Endothelial cell of umbilical vein (primary cell): ENCODE measurements at places on chromosomes 16 and 17. TPM values are rescaled to one million over a fixed set of nuclear protein-coding genes. Genes with fewer than 3 reads are reported as not detected.

DNA sequence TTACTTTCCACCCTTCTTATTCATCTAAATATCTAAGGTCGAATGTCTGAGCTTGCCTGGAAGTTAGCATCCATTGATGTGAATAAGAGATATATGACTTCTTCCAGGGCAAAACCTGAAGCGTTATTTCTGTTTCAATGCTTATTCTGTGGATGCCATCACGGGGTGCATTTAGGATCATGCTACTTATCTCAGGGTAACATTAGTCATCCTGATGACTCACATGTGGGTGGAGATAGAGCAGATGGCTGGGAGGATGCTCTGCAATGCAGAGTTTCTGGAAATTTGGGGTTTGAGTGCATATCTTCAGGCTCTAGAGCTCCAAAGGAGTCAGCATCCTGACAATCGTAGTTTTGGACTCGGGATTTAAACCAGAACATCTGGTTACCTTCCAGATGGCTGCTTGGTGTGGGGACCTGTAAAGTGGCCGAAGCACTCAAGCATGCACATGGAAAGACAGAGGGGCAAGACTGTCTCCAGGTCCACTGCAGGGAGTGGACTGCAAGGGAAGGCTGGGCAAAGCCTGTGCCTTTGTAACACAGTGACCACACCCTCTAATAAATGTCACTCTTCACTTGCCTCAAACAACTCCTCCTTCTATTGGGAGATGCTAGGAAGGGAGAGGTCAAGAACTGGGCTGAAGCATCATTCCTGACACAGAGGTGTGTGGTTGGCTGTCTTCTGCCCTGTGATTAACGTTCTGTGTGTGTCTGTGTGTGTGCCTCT is 175.2 kb upstream of the SALL1 start:
- no peak for DNase-seq

GRCh38 chr17:75300280-75300679 is 11.0 kb upstream of the SLC25A19 start:
- no peak for DNase-seq

GRCh38 chr16:19116711-19117449 is 3.1 kb downstream of the ITPRIPL2 start:
- no peak for DNase-seq

DNA sequence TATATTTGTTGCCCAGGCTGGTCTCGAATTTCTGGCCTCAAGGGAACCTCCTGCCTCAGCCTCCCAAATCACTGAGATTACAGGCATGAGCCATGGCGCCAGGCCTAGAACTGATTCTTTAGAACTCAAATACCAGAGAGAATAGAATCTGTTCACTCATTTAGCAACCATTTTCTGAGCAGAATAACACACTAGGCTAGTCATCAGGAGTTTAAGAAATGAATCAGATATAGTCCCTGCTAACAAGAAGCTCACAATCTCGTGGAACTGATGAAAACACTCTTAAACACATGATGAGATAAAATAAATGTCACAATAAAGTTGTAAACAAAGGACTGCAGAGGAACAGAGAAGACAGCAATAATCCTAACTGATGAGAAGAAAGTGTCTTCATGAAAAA is 55.8 kb upstream of the ADCY9 start:
- no peak for DNase-seq

DNA sequence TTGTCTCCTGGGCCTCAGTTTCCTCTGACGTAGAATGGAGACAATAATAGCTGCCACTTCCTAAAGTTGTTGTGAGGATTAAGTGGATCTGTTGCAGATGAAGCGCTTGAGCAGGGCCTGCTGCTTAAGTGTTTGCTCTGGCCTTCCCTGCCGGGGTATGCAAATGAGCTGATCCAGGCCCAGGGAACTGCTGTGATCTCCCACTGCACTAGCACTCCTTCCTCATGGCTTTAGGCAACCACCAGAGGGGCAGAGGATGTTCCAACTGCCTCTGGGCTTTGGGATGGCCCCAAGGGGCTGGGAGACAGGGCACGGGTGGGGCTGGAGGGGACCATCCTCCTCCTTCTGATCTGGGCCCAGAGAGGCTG is 6.2 kb downstream of the SBK1 start:
- DNase-seq = no peak

VAC14 gene
- 57.9 and 68.2 TPM in 2 replicates for polyA plus RNA-seq

COX11 gene
- 47.3 and 58.4 TPM in 2 replicates for polyA plus RNA-seq

AATF gene
- polyA plus RNA-seq = 11.0 and 15.7 TPM in 2 replicates

LGALS9B gene
- polyA plus RNA-seq = not detected in 2 replicates

SLC6A2 gene
- not detected in 2 replicates for polyA plus RNA-seq

IL17C gene
- polyA plus RNA-seq = 0.14 and 0.17 TPM in 2 replicates

AATK gene
- polyA plus RNA-seq = 0.69 and 0.94 TPM in 2 replicates

CCL14 gene
- polyA plus RNA-seq = 25.8 and 29.8 TPM in 2 replicates
